NCI-H2081 treated with DMSO at 0.1 percent for 48 hours (cell line): ENCODE measurements at places on chromosomes 13 and 19.

- no peak for DNase-seq
Observed at GRCh38 chr13:22092791-22093560, 422.1 kb downstream of the FGF9 start.

- DNase-seq: no peak
Observed at GRCh38 chr13:50720861-50721671, 122.4 kb downstream of the DLEU7 start.

GRCh38 chr13:110162053-110162452 lies 144.9 kb downstream of the COL4A1 start:
- DNase-seq: no peak

- peak; percentile 15 for DNase-seq
Observed at GRCh38 chr13:36163809-36164308, 32.7 kb upstream of the DCLK1 start.

- DNase-seq: no peak
Observed at GRCh38 chr13:44271031-44271455, 102.6 kb upstream of the SERP2 start.

GRCh38 chr19:42021185-42021584 lies 27.2 kb upstream of the ATP1A3 start:
- DNase-seq: no peak

DNA sequence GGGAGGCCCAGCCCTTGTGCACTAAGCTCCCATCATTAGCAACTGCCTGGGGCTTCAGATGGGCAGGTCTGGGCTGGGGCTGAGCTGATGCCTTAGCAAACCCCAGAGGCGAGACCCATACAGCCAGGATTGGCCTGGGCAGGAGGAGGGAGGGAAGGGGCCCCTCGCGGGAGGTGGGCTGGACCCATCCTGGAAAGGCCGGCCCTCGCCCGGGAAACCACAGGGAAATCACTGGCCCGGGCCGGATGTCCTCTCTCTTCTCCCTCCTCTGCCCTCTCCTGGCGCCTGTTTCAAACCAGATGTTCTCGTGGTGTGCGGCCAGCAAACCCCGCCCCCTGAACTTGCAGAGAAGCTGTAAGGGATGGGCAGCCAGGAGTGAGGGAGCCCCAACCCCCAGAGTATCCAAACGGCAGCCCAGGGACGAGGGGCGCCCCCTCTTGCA lies 43.1 kb downstream of the TMEM255B start:
- DNase-seq: no peak

GRCh38 chr19:3080286-3080685 lies 13.9 kb upstream of the GNA11 start:
- DNase-seq: no peak
